Activated T-helper 1 cell treated with anti-CD3 and anti-CD28 coated beads, Interleukin-12 subunit alpha, Interleukin-12 subunit beta, Interleukin-2, Interleukin-4 antibody, amounts not matched to agents 30 ng/mL and 10 ng/mL and 1 ng/mL, durations not matched to agents 14 hours and 24 hours and 36 hours (primary cell): ENCODE measurements at places on chromosomes 11 and 22. TPM values are rescaled to one million over a fixed set of nuclear protein-coding genes. Genes with fewer than 3 reads are reported as not detected.

GRCh38 chr11:24181395-24182047, 315.3 kb upstream of the LUZP2 start:
- no peaks in the 10 kb centered on the region for H3K27me3 ChIP-seq
- DNase-seq = no peak
- no peaks in the 10 kb centered on the region for H3K4me1 ChIP-seq
- no peak overlapping the region for H3K4me3 ChIP-seq

GRCh38 chr11:129375751-129376657, at the start of gene BARX2:
Gene BARX2, plus strand, starts transcription at chr11:129375848. Its CDS starts 188 bp downstream, at chr11:129376036.
- H3K27ac ChIP-seq = peak within 1 kb of the TSS; percentile 77
- DNase-seq = peak; percentile 21
- peaks cover 3% of the 10 kb centered on the region for H3K36me3 ChIP-seq

DNA sequence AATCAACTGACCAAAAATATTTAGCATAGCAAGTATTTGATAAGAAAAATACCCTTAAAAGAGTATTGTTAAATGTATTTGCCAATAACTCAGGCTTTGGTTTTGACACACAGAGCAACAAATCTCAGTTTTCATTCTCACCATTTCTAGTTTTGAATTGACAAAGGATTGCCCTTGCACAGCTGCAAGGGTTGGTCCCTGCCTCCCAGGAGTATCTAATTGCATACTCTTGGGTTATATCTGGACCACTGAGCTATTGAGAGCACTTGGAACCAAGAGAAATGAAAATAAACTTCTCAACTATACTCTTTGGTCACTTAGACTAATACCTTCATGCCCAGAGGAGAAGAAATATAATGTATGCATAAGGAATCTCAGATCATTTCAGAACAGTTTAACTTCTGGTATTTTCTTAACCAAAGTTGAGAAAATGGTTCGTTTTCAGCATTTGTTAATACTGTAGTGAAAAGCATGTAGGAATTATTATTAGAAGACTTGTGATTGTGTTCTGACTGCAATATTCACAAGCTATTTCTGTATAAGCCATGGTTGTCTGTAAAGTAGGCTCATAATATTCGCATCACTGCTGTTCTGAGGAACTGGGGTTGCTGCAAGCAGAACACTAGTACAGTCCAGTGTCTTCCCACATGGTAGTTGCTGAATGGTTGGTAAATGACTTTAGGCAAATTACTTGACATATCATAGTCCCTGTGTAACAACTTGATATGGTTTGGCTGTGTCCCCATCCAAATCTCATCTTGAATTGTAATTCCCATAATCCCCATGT, 7.9 kb downstream of the C2CD3 start:
- peaks cover 27% of the 10 kb centered on the region for H3K36me3 ChIP-seq
- H3K4me3 ChIP-seq = no peak overlapping the region
- no peaks in the 10 kb centered on the region for H3K27me3 ChIP-seq
- H3K27ac ChIP-seq = no peak overlapping the region
- H3K4me1 ChIP-seq = peaks cover 12% of the 10 kb centered on the region

NOX4 gene
- total RNA-seq = not detected in 2 replicates

GRCh38 chr11:129932381-129933067, 37.1 kb upstream of the NFRKB start:
- no peaks in the 10 kb centered on the region for H3K27me3 ChIP-seq
- DNase-seq = no peak
- no peak overlapping the region for H3K27ac ChIP-seq
- no peaks in the 10 kb centered on the region for H3K4me1 ChIP-seq
- H3K4me3 ChIP-seq = no peak overlapping the region

GRCh38 chr11:90500922-90501568, 278.2 kb upstream of the CHORDC1 start:
- H3K4me3 ChIP-seq = no peak overlapping the region
- no peaks in the 10 kb centered on the region for H3K36me3 ChIP-seq
- H3K4me1 ChIP-seq = no peaks in the 10 kb centered on the region
- H3K27ac ChIP-seq = no peak overlapping the region

CENATAC gene
- 50.1 and 53.6 TPM in 2 replicates for total RNA-seq

RASSF10 gene
- total RNA-seq = not detected in 2 replicates

DNA sequence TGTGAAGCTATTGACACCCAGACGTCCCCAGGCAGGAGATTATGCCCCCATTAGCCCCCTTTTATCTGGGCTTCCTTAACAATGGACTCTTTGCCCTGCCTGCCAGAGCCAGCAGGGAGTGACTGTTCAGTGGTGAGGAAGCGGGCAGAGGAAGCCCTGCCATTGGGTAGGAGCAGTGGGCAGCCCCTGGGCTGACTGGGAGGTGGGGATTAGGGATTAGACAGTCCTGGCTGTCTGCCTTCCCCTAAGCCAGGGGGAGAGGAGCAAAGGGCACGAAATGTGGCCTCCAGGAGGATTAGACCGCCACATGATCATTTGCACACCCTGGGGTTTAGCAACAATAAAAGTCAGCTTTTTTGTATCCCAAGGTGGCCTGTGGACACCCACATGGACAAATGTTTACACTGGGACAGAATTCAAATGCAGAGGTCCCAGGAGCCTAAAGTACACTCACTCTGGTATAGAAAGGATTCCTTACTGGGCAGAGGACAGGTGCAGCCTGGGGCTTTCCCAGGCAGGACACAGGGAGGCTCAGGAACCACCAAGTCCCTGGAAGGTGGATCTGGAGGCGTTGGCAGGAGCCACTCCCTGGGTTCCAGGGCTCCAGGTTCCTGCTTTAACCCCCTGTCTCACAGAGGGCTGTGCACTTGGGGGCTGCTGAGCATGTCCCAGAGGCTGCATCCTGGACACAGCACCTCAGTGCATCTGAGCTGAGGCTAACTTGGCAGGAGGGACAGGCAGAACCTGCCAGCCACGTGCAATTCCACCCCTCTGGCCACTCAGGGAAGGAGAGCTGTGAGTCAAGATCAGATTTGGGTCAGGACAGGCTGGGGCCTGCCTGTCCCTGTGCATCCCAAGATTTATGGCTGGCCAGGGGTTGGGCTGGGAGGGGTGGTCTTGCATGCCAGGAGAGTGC, 2.1 kb downstream of the PNPLA3 start:
- H3K36me3 ChIP-seq = no peaks in the 10 kb centered on the region
- peaks cover 13% of the 10 kb centered on the region for H3K27me3 ChIP-seq
- peak overlapping the region; percentile 73 for H3K4me3 ChIP-seq

GRCh38 chr11:60838132-60838531, 3.8 kb upstream of the CCDC86 start:
- DNase-seq = no peak
- H3K4me1 ChIP-seq = peaks cover 34% of the 10 kb centered on the region
- no peak overlapping the region for H3K27ac ChIP-seq
- H3K4me3 ChIP-seq = no peak overlapping the region

DNA sequence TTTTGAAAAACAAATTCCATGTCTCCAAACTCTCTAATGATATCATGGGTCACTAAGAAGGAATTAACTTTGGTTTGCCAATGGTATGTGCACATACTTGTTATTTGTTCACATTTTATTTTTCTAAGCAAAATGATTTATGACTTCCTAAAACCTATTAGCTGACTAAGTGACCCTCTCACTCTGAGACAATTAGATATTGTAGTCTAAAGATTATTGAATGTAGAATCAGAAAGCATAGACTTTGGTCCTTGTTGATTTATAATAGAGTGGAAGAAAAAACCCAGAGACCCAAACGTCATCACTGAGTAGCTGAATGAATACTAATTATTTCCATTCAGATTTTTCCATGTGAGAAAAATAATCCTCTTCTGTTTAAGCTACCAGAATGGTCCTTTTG, 243.5 kb upstream of the ANO3 start:
- H3K36me3 ChIP-seq = no peaks in the 10 kb centered on the region
- H3K4me3 ChIP-seq = no peak overlapping the region
- no peak for DNase-seq
- H3K27me3 ChIP-seq = no peaks in the 10 kb centered on the region
- no peaks in the 10 kb centered on the region for H3K4me1 ChIP-seq

GRCh38 chr11:119650251-119650650, 78.7 kb downstream of the NECTIN1 start:
- no peaks in the 10 kb centered on the region for H3K4me1 ChIP-seq
- H3K27me3 ChIP-seq = no peaks in the 10 kb centered on the region
- H3K4me3 ChIP-seq = no peak overlapping the region
- no peak for DNase-seq
- no peaks in the 10 kb centered on the region for H3K36me3 ChIP-seq

GRCh38 chr22:38613588-38613987, 42.6 kb downstream of the FAM227A start:
- peaks cover 12% of the 10 kb centered on the region for H3K27me3 ChIP-seq
- H3K36me3 ChIP-seq = no peaks in the 10 kb centered on the region
- H3K4me3 ChIP-seq = no peak overlapping the region
- no peak for DNase-seq

DNA sequence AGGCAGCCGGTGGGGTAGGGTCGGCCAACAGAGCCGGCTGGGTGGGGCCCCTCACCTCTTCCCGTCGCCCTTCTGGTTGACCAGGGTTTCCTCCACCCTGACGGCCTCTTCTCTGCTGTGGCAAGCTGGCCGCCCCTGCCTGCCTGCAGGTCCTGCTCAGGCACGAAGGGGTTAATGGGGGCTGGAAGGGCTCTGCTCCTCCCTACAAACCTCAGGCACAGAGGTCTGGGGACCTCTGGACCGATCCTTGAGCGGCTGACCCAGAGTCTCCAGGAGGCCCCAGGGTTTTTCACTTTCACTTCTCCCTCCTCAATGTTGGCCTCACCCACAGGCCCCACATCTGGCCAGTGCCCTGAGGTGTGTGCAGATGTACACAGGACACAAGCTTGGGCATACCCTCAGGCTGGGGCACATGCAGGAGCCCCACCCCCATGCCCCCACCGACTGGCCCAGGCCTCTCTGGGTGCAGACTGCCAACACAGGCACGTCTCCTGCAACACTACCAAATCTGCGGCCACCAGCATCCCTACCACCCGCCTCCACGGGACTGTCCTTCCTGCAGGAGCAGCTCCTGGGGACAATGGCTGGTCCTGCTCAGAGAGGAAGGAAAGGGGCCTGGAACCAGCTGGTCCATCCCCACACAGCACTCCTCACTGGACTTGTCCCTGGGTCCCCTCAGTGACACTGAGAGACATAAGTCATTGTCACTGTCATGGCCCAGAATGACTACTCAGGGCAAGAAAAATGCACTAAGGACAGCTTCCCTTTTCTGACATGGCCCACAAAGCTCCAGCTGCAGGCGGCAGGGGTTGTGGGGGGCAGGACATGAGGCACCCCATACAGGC, 3.2 kb upstream of the TBX1 start:
- H3K4me3 ChIP-seq = peak overlapping the region; percentile 68
- peaks cover 17% of the 10 kb centered on the region for H3K4me1 ChIP-seq
- no peak for DNase-seq

- DNase-seq = no peak
- H3K27ac ChIP-seq = no peak overlapping the region
These were observed 9.4 kb upstream of the LAYN start for GRCh38 chr11:111531136-111531535.

DNA sequence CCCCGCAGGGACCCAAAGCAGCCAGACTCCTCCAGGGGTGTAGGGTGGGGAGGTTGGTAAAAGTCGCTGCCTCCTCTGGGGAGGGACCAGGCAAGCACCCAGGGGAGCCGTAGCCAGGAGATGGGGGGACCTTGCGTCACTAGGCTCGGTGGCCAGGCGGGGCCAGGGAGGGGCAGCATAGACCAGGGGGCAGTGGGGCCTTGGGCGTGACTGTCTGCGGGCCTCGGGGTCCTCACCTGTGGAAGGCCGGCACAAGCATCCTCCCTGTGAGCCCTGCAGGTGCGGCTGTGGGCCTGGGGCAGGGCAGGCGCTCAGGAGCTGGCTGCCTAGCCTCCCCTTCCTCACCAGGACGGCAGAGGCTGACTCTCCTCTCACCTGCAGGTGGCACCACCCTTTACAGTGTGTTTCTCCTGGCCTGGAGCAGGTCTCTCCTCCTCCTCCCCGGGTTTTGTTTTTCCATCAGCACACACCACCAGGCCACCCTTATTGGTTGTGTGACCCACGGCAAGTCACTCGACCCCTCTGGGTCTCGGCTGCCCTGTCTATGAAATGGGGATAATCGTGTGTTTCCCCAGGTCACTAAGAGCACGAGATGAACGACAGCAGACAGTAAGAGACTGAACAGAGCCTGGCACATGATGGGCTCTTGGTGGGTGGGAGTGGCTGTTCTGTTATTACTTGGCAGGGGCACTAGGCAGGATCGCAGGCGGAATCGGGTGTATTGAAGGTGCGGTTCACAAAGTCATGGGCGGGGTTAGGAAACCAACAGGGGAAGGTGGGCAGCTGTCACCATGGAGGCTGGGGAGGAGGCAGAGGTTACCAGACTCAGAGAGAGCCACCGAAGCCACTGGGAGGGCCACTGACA, 52.7 kb downstream of the FLRT1 start:
- no peaks in the 10 kb centered on the region for H3K36me3 ChIP-seq
- no peaks in the 10 kb centered on the region for H3K4me1 ChIP-seq
- no peaks in the 10 kb centered on the region for H3K27me3 ChIP-seq
- H3K4me3 ChIP-seq = no peak overlapping the region
- peak overlapping the region; percentile 6 for H3K27ac ChIP-seq

DNA sequence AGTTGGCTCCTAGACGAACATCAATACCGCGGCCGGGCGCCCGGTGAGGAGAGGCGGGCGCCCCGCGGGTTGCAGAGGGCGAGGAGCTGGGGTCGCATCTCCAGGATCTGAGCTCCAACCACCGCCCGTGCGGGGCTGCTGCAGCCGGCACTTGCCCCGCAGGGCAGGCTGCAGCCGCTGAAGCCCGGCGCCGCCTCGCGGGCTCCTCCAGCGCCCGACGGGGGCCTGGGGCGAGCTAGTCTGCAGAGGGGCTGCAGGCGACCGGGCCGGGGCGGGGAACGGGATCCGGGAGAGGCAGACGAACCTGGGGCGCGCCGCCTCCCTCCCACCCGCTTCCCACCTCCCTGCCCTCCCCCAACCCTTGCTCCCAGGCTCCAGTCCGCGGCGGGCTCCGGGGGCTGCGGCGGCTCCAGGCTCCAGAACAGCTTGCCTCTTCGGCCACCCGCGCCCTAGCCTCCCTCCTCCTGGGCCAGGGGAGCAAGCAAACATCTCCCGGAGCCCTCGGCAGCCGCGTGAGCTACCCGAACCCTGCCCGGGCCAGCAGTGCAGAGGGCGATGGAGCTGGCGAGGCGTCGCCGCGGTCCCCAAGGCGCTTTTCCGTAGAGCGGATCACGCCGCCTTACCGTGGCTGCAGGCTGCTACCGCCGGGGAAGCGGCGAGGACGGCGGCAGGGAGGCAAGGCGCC, 802 bp downstream of the TENM4 start:
- peaks cover 7% of the 10 kb centered on the region for H3K4me1 ChIP-seq
- no peaks in the 10 kb centered on the region for H3K36me3 ChIP-seq
- no peak overlapping the region for H3K27ac ChIP-seq
- H3K4me3 ChIP-seq = no peak overlapping the region
- H3K27me3 ChIP-seq = peaks cover 63% of the 10 kb centered on the region

- H3K27me3 ChIP-seq = peaks cover 10% of the 10 kb centered on the region
- no peak overlapping the region for H3K27ac ChIP-seq
- no peak overlapping the region for H3K4me3 ChIP-seq
- no peaks in the 10 kb centered on the region for H3K36me3 ChIP-seq
These were observed 112.0 kb upstream of the TTC12 start for GRCh38 chr11:113202431-113202830.

DNA sequence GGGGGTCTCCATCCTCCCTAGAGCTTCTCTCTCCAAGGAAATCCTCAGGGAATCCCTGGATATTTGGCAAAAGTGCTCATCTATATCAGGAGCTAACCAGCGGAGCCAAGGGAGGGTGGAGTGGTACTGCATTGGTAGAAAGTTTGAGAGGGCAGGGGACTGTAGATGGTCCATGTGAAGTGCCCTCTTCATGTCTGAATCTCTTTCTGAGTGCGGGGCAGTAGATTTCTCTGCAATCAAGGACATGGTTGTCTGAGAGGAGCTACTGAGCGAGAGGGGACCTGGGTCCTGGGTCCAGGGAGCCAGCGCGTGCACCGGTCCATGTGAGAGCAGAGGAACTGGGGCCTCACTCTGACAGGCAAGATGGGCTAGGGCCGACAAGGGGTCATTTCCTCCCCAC, 701 bp downstream of the DIXDC1 start:
- DNase-seq = no peak
- H3K36me3 ChIP-seq = no peaks in the 10 kb centered on the region
- peaks cover 58% of the 10 kb centered on the region for H3K4me1 ChIP-seq
- H3K27ac ChIP-seq = peak overlapping the region; percentile 92
